ENCODE measurements at places on chromosomes 2 and 18.

GRCh38 chr2:9025746-9026145 lies 22.3 kb upstream of the MBOAT2 start:
- no peak for DNase-seq

- no peak for DNase-seq
Observed at GRCh38 chr2:8661736-8662135, 20.1 kb upstream of the ID2 start.

GRCh38 chr2:41355794-41356193 lies 692.0 kb upstream of the PKDCC start:
- DNase-seq = no peak

- DNase-seq = peak; percentile 44
Observed at GRCh38 chr2:185978634-185979407, 240.2 kb downstream of the FSIP2 start.

DNA sequence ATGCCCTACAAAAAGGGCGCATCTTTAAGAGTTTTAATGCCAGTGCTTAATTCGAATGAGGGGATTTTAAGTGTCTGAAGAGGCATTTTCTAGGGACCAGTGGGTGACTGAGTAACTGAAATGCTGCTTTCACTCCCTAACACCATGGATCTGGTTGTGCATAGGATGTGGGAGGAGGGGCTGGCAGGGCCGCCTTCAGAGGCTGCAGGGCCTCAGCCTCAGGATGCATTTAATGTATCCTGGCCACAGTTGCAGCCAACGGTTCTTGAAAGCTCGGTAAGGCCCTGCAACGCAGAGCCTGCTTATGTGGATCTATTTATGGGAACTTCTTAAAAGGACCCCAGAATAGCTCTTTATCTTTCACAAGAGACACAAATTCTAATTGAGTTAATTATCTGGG lies 25.8 kb upstream of the IL18RAP start:
- DNase-seq = no peak

DNA sequence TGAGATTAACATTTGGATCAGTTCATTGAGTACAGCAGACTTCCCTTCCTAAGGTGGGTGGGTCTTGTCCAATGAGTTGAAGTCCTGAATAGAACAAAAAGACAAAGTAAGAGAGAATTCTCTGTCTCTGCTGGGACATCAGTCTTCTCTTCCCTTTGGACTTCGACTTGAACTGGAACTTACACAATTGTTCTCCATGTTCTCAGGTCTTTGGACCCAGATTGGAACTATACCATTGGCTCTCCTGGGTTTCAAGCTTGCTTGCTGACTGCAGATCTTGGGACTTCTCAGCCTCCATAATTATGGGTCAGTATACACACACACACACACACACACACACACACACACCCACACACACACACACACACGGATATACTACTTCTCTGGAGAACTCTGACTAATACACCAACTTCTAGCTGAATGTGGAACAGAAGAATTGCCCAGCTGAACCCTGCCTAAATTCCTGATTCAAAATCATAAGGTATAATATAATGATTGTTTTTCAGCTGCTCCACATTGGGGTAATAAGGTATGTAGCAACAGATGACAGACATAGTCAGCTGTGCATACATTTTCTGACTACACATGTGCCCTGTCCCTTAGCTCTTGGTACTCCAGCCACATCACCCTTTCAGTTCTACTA lies 214.0 kb downstream of the TGIF1 start:
- no peak for DNase-seq

DNA sequence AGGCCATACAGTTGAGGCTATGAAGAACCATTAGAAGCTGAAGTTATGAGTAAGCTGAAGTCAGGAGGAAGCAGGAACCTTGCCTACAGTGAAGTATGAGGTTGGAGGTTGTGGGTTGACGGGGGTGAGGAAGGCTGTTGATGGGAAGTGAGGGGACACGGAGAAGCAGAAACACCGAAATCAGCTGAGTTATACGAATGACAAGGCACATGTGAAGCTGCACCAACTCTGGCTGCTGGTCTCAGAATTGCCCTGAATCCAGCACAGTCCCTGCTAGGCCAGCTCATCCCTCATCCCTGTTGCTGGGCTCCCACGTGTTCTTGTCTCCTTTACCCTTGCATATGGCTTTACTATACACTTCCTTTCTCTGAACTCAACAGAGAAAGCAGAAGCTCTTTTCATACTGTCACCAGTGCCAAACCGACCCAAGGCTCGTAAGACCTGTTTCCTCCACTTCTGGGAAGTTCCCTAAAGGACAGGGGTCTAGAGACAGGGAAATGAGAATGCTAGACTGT lies 9.2 kb upstream of the TMEM247 start:
- DNase-seq = no peak

GRCh38 chr2:49770919-49771318 lies 616.6 kb upstream of the FSHR start:
- DNase-seq = peak; percentile 12

DNA sequence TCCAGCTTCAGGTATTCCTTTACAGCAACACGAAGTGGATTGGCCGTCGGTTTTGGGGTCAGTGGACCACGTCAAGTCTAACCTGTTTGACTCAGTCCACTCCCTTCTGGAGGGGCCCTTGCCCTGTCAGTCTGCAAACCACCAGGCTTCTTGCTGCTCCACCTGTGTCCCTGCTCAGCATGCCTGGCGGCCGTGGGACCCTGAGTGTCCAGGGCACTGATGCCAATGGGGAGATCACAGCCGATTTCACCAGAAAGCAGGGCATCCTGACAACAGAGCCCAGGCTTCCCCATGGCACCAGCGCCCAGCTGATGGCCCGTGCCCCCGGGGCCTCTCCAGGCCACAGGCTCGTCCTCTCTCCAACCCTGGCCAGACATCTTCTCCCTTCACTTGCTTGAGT lies 41.2 kb upstream of the HS6ST1 start:
- DNase-seq = no peak

DNA sequence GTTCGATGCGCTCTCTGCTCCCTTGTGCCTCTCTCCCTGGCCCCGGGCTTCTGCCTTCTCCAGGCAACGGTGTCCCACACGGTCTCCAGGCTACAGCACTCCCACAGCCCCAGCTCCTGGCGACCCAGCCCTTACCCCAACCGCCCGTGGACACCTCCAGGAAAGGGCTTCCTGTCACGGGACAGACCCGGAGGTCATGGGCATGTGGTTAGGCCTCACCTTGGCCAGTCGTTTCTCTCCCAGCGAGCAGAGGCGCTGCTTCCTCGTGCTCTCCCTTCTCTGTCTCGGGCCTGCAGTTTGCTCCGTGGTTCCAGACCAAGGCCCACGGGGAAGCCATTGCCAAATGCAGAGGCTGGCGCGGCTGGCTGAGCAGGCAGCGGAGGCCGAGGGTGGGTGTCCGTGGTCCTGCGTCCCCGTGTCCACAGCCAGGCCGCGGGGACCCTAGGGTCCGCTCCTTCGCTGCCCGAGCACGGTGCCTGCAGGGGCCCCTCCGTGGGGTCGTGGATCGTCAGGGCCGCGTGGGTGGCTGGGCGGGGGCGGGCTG lies 61.0 kb upstream of the IL1RL1 start:
- no peak for DNase-seq

GRCh38 chr18:33146014-33146413 lies 294.5 kb downstream of the CCDC178 start:
- no peak for DNase-seq

GRCh38 chr2:73203055-73203681 lies 794 bp downstream of the NOTO start:
- peak; percentile 41 for DNase-seq

DNA sequence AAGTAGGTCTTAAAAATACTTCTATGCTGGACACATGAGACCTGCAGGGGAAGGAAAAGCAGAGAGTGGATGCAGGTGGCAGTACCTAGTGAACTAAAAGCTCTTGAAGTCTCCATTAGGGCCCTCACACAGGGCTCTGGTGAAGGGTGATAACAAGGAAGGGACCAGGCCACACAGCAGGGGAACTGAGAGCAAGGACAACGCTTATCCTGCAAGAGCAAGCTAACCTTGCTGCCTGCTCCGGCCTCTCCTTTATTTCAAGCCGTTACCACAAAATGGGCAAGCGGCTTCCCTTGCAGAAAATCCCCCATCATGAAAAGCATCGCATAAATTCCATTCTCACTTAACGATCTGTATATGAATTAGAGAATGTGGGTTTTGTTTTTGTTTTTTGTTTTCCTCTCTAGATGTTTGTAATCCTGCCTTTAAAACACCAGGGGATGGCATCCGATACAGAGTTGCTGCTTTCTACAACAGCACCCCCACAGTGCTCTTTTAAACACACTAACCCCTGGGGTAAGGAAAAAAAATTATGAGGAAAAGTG lies 64.5 kb downstream of the CACNB4 start:
- peak; percentile 31 for DNase-seq

DNA sequence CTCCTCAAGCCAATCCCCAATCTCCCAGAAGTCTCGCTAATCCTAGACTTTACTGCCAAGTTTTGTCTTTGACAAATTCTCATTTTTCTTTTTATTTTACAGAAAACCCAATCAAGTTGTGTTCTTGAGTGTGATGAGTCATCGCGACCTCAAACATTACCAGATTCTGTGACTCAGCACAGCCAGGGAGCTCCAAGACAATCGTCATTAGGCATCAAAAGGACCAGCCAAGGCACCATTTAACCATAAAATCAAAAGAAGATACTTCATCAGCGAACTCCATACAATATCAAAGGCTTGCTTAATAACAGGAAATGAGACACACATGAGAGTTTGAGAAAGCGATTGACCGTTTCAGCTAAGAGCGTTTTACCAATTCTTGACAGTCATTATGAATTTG lies 146.2 kb upstream of the AGAP1 start:
- DNase-seq = no peak

GRCh38 chr2:8552293-8552801 lies 129.5 kb upstream of the ID2 start:
- DNase-seq = no peak

DNA sequence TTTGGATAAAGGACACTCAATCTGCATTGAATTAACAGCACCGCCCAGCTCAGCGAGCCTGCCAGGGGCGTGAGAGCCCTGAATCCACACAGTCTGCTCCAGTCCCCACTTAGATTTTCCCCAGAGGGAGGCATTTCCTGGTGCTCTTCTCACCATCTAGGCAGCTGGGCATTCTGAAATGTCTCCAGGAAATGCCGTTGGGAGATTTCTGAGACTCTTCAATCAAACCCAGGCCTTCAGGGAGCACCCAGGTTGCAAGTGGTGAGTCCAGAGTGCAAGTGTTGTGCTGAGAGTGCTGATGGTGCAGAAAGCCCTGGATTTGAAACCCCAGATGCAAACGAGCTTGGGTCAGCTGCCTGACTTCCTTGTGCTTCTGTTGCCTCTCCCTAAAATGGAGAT lies 23.4 kb upstream of the TMEM37 start:
- DNase-seq = no peak

GRCh38 chr2:233464531-233465240 lies 101.9 kb downstream of the USP40 start:
- DNase-seq = no peak

DNA sequence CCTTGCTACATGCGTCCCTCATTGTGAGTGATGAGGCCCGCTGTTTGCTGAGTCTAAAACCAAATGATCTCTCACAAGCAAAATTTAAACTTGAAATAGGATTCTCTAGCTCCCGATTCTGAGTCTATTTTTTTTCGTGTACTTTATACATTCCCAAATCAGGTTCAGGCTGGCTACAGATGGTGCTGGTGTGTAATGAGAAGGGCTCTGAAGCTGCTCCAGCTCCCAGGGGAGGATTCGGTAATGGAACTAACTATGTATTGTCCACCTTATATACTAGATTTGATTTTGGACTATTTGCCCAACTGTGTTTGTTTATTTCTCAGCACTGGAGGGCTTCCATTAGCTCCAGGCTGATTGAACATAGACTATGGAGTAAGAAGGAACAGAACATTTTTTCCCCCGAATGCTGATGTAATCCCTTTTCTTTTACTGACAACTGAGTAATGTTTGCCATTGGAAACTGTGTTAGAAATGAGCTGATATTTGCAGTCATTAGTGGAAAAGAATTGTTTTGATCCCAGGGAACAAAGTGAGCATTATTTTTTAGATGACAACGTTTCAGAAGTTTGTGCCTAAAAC lies 274.0 kb upstream of the FIGN start:
- peak; percentile 89 for DNase-seq

GRCh38 chr2:169683054-169683424 lies 11.2 kb downstream of the CFAP210 start:
- DNase-seq = no peak

DNA sequence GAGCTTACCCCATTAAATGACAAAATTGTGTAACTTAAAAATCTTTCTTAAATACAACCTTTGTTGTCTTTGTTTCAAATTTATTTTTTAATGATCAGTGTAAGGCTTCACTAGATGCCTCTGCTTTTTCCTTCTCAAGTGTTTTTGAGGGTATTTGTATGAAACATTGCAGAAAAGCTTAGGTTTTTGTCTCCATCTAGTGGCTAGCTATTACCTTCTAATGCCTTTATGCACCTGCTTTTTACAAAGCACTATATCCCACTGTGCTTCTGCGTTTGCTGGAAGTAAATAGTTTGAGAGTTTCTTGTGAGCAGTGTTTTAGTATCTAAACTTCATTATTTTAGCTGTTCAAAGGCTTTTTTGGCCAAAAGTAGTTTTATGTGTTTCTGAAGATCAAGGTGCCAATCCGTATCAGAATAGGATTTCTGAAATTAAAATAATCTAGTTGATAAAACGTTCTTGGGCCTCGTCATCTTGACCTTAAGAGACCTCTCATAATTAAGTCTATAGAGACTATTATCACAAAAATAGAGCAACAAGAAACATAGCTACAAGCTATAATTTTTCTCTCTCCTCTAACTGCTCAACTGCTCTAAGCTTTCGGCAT lies 47.0 kb downstream of the IWS1 start:
- peak; percentile 76 for DNase-seq

DNA sequence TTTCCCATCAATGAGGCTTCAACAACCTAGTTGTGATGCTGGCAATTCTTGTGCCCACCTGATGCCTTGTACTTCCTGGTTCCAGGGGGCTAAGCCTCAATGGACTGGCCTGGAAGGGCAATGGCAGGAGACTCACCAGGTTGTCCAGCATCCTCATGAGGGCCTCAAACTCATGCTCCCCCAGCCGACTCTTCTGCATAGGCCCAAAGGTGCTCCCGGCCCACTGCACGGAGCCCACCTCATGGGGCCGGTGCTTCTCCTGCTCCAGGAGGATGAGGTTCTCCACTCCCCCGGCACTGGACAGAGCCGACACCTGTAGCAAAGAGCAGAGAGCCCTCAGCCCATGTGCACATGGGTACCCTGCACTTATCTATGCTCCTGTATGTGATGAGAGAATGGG lies 84.5 kb downstream of the ADD2 start:
- no peak for DNase-seq

- no peak for DNase-seq
Observed at GRCh38 chr2:241986836-241987641, 117.5 kb downstream of the RTP5 start.

DNA sequence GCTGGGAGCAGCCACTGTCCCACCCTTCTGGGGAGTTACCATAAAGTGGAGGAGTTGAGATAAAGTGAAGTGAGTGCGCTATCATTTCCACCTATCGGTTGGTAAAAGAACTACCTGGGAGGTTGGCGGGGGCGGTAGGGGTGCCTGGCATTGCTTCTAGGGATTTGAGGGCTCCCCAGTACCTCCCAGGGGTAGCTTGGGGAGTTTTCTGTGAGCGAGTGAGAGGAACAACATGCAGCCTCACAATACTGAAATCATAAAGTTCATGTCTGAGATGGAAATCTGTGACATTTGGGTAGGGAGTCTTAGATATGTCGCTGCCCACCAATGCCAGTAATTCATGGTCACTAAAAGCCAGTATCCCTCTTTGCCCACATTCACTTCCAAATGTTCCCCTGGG lies 68.7 kb downstream of the PRKCE start:
- DNase-seq = no peak

GRCh38 chr18:75358928-75359327 lies 68.6 kb downstream of the SMIM21 start:
- DNase-seq = no peak
